ENCODE measurements at places on chromosomes 7 and 10. TPM values are rescaled to one million over a fixed set of nuclear protein-coding genes. Genes with fewer than 3 reads are reported as not detected.
A peak's percentile ranks its signal among the peaks of the same experiment; 100 is the strongest.

DNA sequence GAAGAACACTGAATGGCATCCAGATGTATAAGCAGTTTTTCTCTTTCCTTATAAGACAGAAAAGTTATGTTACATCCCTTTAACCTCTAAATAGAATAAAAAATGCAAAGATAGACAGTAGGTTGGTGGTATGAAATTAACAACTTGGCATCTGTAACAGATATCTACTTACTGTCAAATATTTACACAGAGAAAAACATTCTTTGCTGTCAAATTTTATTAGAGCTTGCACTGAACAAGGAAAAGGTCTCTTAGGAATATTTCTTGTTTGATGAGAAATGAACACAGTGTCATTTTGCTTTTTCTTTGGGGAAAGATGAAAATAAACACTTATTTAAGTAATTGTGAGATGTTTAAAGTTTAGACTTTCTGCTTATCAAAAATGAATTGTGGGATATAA is 65.6 kb upstream of the PCDH15 start:
- no peak for DNase-seq

- DNase-seq, result no peak
Measured at GRCh38 chr10:10294881-10295529, 722.7 kb upstream of the CELF2 start.

GRCh38 chr7:98719396-98719795 is 102.3 kb downstream of the NPTX2 start:
- no peak for DNase-seq

The OR9A2 gene
- total RNA-seq, result not detected

The RUFY2 gene
- total RNA-seq, result 7.5 TPM

DNA sequence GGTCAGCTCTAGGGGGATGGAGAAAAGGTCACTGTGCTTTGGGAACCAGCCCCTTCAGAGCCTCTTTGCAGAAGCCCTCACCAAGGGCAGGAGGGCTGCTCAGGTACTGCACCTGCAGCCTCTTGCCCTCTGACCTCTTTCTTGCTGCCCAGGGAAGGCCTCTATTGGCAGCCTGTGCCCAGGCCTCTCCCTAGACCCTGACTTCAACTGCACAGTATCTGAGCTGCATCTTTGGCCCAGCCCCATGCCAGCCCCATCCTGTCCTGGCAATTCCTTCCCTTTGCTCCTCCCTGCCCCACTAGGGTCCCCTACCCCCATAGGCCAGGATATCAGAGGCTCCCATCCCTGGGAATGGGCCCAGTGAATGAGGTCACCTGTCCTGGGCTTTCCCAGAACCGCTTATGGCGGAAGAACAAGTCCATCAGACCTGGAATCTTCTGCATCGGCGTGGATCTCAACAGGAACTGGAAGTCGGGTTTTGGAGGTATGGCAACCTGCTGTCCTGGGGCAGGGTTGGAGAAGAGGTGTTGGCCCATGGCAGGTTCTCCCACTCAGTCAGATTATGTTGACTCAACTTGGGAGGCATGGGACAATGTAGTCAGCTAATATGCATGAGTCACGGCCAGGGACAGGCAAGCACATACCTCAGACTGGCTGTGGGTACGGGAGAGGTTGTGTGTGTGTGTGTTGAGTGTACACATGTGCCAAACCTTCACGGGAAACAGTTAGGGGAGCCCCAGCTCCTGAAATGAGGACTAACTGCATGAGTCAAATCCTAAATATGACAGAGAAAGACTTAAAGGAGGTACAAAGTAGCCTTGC is 17.1 kb upstream of the CPA1 start:
- DNase-seq, result peak; percentile 87
